ENCODE measurements at places on chromosomes 11 and 22.
A peak's percentile ranks its signal among the peaks of the same experiment; 100 is the strongest.

- H3K27me3 ChIP-seq: peaks cover 16% of the 10 kb centered on the region
- H3K27ac ChIP-seq: no peak overlapping the region
- no peaks in the 10 kb centered on the region for H3K4me1 ChIP-seq
- H3K36me3 ChIP-seq: no peaks in the 10 kb centered on the region
- no peak for DNase-seq
- no peak overlapping the region for H3K4me3 ChIP-seq
These were observed 34.2 kb upstream of the SYT13 start for GRCh38 chr11:45320371-45320770.

GRCh38 chr22:49372530-49373288 lies 455.0 kb downstream of the BRD1 start:
- no peaks in the 10 kb centered on the region for H3K4me1 ChIP-seq
- H3K27ac ChIP-seq: no peak overlapping the region
- DNase-seq: no peak
- no peaks in the 10 kb centered on the region for H3K36me3 ChIP-seq
- H3K4me3 ChIP-seq: no peak overlapping the region

DNA sequence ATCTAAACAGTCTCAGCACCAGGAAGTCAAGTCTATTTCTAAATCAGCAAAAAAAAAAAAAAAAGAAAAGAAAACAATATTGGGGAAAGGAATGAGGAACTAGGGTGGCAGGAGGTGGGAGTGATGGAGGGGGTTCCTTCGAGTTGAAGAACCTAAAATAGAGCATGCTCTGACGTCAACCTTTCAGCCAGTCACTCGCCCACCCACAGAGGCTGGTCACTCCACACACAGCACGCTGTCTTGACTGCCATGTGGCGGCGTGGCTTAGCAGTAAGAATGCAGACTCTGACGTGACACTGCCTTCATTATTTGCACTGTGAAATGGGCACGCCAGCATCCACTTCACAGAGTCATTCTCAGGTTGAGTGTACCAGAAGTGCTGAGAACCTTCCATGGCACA lies 48.3 kb downstream of the LARGE1 start:
- no peaks in the 10 kb centered on the region for H3K36me3 ChIP-seq
- no peaks in the 10 kb centered on the region for H3K4me1 ChIP-seq
- DNase-seq: no peak
- peaks cover 2% of the 10 kb centered on the region for H3K27me3 ChIP-seq

GRCh38 chr11:74581954-74582547 lies 10.3 kb upstream of the POLD3 start:
- no peaks in the 10 kb centered on the region for H3K36me3 ChIP-seq
- H3K27me3 ChIP-seq: no peaks in the 10 kb centered on the region
- no peak for DNase-seq

GRCh38 chr22:17981497-17981896 lies 42.9 kb downstream of the MICAL3 start:
- H3K27ac ChIP-seq: no peak overlapping the region
- H3K4me1 ChIP-seq: peaks cover 23% of the 10 kb centered on the region
- H3K4me3 ChIP-seq: no peak overlapping the region
- H3K27me3 ChIP-seq: no peaks in the 10 kb centered on the region

- H3K36me3 ChIP-seq: no peaks in the 10 kb centered on the region
- H3K4me3 ChIP-seq: no peak overlapping the region
- H3K27me3 ChIP-seq: peaks cover 9% of the 10 kb centered on the region
- no peak for DNase-seq
- no peak overlapping the region for H3K27ac ChIP-seq
These were observed 84.9 kb downstream of the C11orf91 start for GRCh38 chr11:33615751-33616150.

DNA sequence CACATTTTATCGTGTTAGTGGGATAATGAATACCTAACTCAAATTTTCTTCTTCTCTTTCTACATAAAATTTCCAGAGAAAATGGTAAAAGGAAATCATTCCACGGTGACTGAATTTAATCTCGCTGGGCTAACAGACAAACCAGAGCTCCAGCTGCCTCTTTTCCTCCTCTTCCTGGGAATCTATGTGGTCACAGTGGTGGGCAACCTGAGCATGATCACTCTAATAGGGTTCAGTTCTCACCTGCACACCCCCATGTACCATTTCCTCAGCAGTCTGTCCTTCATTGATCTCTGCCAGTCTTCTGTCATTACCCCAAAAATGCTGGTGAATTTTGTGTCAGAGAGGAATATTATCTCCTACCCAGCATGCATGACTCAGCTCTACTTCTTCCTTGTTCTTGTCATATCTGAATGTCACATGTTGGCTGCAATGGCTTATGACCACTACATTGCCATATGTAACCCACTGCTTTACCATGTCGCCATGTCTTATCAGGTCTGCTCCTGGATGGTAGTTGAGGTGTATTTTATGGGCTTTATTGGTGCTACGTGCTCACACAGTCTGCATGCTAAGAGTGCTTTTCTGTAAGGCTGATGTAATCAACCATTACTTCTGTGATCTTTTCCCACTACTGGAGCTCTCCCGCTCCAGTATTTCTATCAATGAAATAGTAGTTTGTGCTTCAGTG lies 24.1 kb downstream of the OR10D3 start:
- peaks cover 2% of the 10 kb centered on the region for H3K27me3 ChIP-seq
- no peak overlapping the region for H3K4me3 ChIP-seq
- no peaks in the 10 kb centered on the region for H3K36me3 ChIP-seq
- H3K4me1 ChIP-seq: no peaks in the 10 kb centered on the region

GRCh38 chr22:24333301-24333700 lies 62.7 kb downstream of the SPECC1L start:
- H3K36me3 ChIP-seq: peaks cover 38% of the 10 kb centered on the region
- no peak overlapping the region for H3K4me3 ChIP-seq
- H3K27me3 ChIP-seq: no peaks in the 10 kb centered on the region
- DNase-seq: no peak
- H3K27ac ChIP-seq: no peak overlapping the region

DNA sequence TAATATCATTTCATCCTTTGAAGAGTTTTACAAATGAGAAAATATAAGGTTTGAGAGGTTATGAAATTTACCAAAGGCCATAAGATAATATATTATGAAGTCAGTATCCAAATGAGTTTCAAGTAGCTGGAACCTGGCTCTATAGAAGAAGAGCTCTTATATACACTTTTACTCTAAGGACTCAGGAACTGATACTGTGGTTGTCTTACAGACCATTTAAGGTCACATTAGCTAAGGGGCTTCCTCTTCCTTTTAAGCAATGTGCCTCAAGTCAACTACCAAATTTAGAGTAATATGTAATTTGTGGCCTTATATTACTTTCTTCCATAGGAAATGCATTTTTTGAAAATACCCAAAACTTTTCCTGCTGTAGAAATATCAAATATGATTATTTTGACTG lies 369.3 kb downstream of the DLG2 start:
- no peak overlapping the region for H3K27ac ChIP-seq

DNA sequence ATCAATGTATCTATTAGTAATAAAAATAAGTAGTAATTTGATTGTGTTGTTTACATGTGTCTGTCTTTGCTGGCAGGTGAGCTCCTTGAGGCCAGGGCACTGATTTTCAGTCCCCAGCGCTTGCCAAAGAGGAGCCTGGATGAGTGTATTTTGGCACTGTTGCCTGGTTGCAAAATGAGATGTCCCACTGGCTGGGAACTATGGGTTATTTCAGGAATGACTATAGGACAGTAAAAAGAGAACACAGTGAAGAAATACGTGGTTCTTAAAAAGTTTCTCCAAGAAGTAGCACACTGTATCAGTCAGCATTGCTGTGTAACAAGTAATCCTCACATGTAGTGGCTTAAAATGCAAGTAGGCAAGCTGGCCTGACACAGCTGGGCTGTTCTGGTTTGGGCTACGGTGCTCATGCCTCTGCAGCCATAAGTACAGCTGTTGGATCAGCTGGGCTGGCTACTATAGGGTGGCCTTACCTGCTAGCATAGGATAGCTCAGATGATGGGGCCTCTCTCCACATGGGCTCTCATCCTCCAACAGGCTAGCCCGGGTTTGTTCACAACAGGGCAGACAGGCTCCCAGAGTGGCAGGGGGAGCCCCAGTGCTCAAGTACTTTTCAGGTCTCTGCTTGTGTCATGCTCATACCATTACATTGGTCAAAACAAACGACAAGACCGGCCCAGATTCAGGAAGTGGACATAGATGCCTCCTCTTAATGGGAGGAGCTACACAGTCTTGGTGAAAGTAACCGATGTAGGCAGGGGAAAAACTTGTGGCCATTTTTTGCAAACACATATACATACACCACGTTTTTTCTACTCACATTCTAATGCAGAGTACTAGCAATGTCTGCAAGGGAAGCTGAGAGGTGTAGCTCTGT lies 399.1 kb downstream of the LARGE1 start:
- no peak overlapping the region for H3K4me3 ChIP-seq
- H3K4me1 ChIP-seq: no peaks in the 10 kb centered on the region
- H3K27me3 ChIP-seq: peaks cover 2% of the 10 kb centered on the region
- no peaks in the 10 kb centered on the region for H3K36me3 ChIP-seq
- no peak overlapping the region for H3K27ac ChIP-seq
- DNase-seq: no peak

DNA sequence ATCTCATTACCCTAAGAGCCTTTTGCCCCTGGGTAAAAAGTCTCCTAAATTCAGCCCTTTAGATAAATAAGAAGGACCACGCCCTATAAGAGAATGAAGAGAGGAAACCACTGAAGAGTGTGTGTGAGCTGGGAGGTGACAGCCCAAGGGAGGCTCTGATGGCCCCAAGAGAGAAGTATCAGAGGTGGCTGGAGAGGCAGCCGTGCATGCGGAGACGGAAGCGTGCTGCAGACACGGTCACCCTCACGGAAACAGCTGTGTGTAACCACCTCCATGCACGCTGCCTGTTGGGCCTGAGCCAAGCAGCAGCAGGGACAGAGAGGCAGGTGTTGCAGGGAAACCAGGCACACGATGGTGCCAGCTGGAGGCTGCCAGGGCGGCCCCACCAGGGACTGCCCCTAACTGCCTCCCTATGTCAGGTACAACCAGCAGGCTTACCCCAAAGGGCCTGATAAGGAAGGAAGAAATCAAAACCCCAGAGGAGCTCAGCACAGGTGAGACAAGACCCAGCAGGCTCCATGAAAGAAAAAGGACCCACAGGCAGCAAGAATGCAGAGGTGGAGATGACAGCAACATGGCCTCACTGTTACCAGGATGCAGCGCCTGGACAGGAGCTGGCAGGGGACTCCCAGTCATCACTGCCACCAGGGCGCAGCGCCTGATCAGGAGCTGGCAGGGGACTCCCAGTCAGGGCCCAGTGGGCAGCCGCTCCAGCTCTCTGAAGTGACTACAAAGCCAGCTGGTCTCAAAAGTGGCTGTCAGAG lies 7.8 kb downstream of the LARGE2 start:
- no peaks in the 10 kb centered on the region for H3K27me3 ChIP-seq
- DNase-seq: peak; percentile 50
- no peak overlapping the region for H3K4me3 ChIP-seq
- H3K27ac ChIP-seq: peak overlapping the region; percentile 59

- peaks cover 4% of the 10 kb centered on the region for H3K36me3 ChIP-seq
- H3K27ac ChIP-seq: peak overlapping the region; percentile 47
- DNase-seq: no peak
- peaks cover 11% of the 10 kb centered on the region for H3K4me1 ChIP-seq
These were observed 14.8 kb downstream of the OR5B3 start for GRCh38 chr11:58391879-58392278.
